ENCODE measurements at places on chromosomes 12 and 14. TPM values are rescaled to one million over a fixed set of nuclear protein-coding genes. Genes with fewer than 3 reads are reported as not detected.

MON2 gene
- 32.0 TPM for total RNA-seq

DNA sequence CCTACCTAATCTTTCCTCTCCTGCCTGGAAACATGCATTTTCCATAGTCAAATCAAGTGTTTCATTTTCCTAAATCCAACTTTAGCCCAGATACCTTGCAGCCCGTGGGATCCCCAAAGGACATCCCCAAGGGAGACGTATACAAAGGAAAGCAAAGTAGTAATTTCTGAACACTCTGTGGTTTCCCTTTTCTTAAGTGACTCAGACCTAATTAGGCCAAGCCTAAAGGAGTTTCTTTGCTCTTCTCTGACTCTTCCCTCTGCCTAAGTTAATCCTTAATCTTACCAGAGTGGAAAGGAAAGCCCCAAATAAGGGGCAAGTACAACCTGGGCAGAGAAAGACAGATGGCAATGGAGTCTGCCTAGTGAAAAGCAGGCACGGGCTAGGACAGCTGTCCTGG lies 250.3 kb downstream of the SPTSSA start:
- no peaks in the 10 kb centered on the region for H3K36me3 ChIP-seq
- H3K4me3 ChIP-seq: no peak overlapping the region
- H3K4me1 ChIP-seq: peaks cover 21% of the 10 kb centered on the region
- no peaks in the 10 kb centered on the region for H3K27me3 ChIP-seq

DNA sequence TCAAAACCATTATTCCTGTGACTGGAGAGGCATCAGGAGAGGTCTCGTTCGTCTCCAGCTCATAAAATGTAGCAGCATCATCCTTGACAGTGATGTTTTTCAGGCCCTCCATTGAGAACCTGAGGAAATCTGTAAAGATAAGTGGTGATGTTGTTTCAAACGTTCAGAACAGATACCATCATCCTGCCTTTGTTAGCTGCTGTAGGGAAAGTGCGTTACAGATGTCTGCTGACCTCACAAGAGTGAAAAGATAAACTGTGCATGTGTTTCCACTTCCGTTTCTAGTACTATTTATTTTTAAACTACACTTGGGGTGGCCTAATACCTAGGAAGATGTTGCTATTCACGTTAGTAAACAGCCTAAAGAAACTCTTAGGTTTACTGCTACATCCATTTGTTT lies 28.4 kb downstream of the BCL2L14 start:
- H3K4me3 ChIP-seq: no peak overlapping the region
- no peak for DNase-seq
- no peak overlapping the region for H3K27ac ChIP-seq
- no peaks in the 10 kb centered on the region for H3K36me3 ChIP-seq

SAMD15 gene
- 1.2 TPM for total RNA-seq

- peak; percentile 59 for DNase-seq
- H3K36me3 ChIP-seq: no peaks in the 10 kb centered on the region
These were observed 188.7 kb downstream of the TTC8 start for GRCh38 chr14:89013098-89013504.

DNA sequence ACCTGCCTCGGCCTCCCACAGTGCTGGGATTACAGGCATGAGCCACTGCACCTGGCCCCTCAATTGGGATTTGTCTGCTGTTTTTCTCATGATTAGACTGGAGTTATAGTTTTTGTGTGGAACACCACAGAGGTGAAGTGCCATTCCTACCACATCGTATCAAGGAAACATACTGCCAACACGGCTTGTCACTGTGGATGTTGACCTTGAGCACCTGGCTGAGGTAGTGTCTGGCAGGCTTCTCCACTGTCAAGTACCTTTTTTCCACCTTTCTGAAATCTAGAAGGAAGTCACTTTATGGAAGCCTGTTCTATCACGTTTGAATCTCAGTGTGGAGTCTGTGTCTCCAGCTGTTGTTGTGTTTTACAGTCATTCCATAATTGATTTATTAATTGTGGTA lies 21.4 kb upstream of the SEL1L start:
- H3K27me3 ChIP-seq: peaks cover 9% of the 10 kb centered on the region
- DNase-seq: no peak
- no peak overlapping the region for H3K27ac ChIP-seq
- H3K4me3 ChIP-seq: no peak overlapping the region
- no peaks in the 10 kb centered on the region for H3K36me3 ChIP-seq
- no peaks in the 10 kb centered on the region for H3K4me1 ChIP-seq

- H3K36me3 ChIP-seq: no peaks in the 10 kb centered on the region
- no peaks in the 10 kb centered on the region for H3K27me3 ChIP-seq
- H3K27ac ChIP-seq: no peak overlapping the region
- no peak for DNase-seq
These were observed 368.8 kb downstream of the SYT1 start for GRCh38 chr12:79233341-79233781.

CMKLR1 gene
- not detected for total RNA-seq

GRCh38 chr12:78881685-78882084 lies 17.1 kb downstream of the SYT1 start:
- no peak overlapping the region for H3K27ac ChIP-seq
- H3K4me3 ChIP-seq: no peak overlapping the region
- H3K27me3 ChIP-seq: no peaks in the 10 kb centered on the region
- no peaks in the 10 kb centered on the region for H3K36me3 ChIP-seq
- DNase-seq: no peak

DNA sequence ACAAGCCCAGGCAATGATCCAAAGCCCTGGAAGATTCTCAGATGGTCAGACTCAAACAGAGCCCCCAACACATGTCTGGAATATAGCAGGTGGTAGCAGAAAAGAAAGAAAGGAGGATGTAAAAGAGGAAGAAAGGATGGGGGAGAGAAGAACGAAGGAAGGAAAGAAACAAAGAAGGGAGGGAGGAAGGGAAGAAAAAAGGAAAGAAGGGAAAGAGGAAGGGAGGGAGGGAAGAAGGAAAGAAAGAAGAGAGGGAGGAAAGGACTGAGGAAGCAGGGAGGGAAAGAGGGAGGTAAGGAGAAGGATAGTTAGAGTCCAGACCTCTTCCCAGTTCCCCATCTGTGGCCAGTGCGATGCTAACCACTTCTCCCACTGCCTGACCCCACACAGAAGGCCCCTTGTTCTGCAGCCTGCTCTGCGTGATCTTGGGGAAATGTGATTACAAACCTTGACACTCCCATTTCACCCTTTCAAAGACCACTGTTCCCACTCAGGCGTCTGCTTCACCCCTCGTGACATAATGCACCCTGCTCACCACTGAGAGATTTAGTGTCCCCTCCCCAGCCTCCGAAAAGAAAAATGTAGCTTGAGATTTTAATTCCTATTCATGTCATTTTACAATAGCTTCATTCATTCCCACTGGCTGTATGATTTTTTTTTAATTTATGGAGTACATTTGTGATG lies 357.9 kb downstream of the BCL11B start:
- no peaks in the 10 kb centered on the region for H3K36me3 ChIP-seq
- H3K27ac ChIP-seq: no peak overlapping the region
- no peak for DNase-seq

GRCh38 chr14:65134651-65135579 lies 32.6 kb upstream of the MAX start:
- peaks cover 10% of the 10 kb centered on the region for H3K4me1 ChIP-seq
- H3K27me3 ChIP-seq: no peaks in the 10 kb centered on the region
- H3K27ac ChIP-seq: no peak overlapping the region
- no peak for DNase-seq
- H3K36me3 ChIP-seq: no peaks in the 10 kb centered on the region
- H3K4me3 ChIP-seq: no peak overlapping the region

DNA sequence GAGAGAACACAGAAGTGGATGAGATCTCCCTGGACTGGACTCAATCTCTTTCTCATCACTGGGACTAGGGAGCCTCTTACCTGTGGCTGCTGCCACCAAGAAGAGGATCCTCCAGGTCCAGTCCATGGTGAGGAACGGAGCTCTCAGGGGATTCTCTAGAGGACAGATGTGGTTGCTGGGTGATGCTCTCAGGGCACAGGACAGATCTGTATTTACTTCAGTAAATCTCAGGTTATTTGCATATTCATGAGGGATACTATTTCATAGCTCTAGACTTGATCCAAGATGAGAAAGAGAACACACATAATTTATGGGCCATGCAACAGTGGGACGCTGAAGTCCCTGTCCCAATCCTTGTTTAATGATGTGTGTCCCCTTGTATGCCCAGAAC lies 460.5 kb downstream of the TMEM121 start:
- H3K36me3 ChIP-seq: no peaks in the 10 kb centered on the region
- no peak for DNase-seq
- H3K4me1 ChIP-seq: no peaks in the 10 kb centered on the region
- no peak overlapping the region for H3K4me3 ChIP-seq
- H3K27me3 ChIP-seq: no peaks in the 10 kb centered on the region

DAO gene
- total RNA-seq: not detected

GRCh38 chr12:52867642-52868041 lies 18.8 kb upstream of the KRT78 start:
- peaks cover 25% of the 10 kb centered on the region for H3K4me1 ChIP-seq
- no peak overlapping the region for H3K27ac ChIP-seq
- H3K36me3 ChIP-seq: no peaks in the 10 kb centered on the region
- DNase-seq: no peak

- H3K27me3 ChIP-seq: 0 out of 2 replicates have a peak, but pooled peaks cover 12% of the 10 kb centered on the region
- no peak overlapping the region for H3K4me3 ChIP-seq
- no peaks in the 10 kb centered on the region for H3K36me3 ChIP-seq
- H3K4me1 ChIP-seq: no peaks in the 10 kb centered on the region
These were observed 89.9 kb upstream of the HSPB8 start for GRCh38 chr12:119088685-119089379.

DENND5B gene
- 4.2 TPM for total RNA-seq

- no peak for DNase-seq
- H3K36me3 ChIP-seq: no peaks in the 10 kb centered on the region
- no peaks in the 10 kb centered on the region for H3K27me3 ChIP-seq
These were observed 121.5 kb downstream of the STXBP6 start for GRCh38 chr14:24928386-24928900.

- no peak for DNase-seq
- H3K27me3 ChIP-seq: peaks cover 19% of the 10 kb centered on the region
These were observed 15.5 kb upstream of the MEG3 start for GRCh38 chr14:100810435-100810834.

PTCSC3 gene
- not detected for total RNA-seq

GRCh38 chr12:47772094-47772660 lies 861 bp upstream of the SLC48A1 start:
- no peaks in the 10 kb centered on the region for H3K27me3 ChIP-seq
- peaks cover 45% of the 10 kb centered on the region for H3K4me1 ChIP-seq

- peak; percentile 32 for DNase-seq
- peaks cover 25% of the 10 kb centered on the region for H3K4me1 ChIP-seq
- H3K36me3 ChIP-seq: no peaks in the 10 kb centered on the region
- H3K27me3 ChIP-seq: no peaks in the 10 kb centered on the region
- no peak overlapping the region for H3K4me3 ChIP-seq
These were observed 293.4 kb downstream of the EGLN3 start for GRCh38 chr14:33657476-33657875.

- no peak overlapping the region for H3K4me3 ChIP-seq
- H3K36me3 ChIP-seq: no peaks in the 10 kb centered on the region
- no peaks in the 10 kb centered on the region for H3K27me3 ChIP-seq
These were observed 57.6 kb downstream of the BEGAIN start for GRCh38 chr14:100529561-100530031.

BEGAIN gene
- 3.8 TPM for total RNA-seq

DNA sequence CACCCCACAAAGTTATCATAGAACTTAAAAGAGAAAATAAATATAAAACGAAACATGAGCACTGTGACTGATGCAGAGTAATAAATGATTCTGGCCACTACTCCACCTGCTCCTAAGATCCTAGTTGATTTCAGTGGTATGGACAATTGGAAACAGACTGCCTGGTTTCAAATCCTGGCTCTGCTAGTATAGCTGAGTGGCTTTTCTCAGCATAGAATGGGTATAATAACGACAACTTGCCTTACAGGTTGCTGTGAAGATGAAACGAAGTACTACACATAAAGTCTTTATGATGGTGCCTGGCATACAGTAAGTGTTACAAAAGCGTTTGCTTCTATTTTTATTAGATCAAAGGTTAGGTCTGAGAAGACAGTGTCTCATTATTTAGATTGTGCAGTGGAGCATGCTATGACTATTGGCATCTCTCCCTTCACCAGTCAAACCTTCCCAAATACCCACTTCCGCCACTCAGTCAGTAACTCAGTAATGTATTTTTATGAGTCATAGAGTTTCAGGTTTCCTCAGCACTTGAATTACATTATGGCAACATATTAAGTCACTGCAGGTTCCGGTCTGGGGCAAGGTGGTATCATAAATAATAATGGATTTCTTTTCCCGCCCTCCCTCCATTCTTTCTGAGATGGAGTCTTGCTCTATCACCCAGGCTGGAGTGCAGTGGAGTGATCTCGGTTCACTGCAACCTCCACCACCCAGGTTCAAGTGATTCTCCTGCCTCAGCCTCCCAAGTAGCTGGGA lies 29.7 kb upstream of the NR2C1 start:
- H3K4me1 ChIP-seq: peaks cover 52% of the 10 kb centered on the region
- H3K27ac ChIP-seq: peak overlapping the region; percentile 75

DNA sequence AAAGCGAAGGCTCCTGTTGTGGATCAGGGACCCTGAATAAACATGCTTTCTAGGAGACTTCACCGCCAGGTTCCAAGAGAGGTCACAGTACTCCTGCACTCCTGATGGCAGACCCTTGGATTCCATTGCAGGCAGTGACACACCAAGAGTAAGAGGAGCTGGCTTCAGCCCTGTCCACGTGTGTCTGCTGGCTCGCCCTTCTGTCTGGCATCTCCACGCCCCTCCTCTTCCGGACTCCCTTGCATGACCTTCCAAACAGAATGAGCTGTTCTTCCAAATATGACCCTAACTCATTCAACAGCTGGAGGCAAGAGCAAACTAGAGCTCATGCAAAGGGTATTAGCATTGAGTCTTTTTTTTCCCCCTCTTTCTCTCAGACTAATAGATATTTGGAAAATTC lies 233.0 kb upstream of the PLEKHG7 start:
- no peaks in the 10 kb centered on the region for H3K36me3 ChIP-seq
- no peaks in the 10 kb centered on the region for H3K27me3 ChIP-seq
- DNase-seq: peak; percentile 47
- H3K4me3 ChIP-seq: no peak overlapping the region
- no peak overlapping the region for H3K27ac ChIP-seq

DNA sequence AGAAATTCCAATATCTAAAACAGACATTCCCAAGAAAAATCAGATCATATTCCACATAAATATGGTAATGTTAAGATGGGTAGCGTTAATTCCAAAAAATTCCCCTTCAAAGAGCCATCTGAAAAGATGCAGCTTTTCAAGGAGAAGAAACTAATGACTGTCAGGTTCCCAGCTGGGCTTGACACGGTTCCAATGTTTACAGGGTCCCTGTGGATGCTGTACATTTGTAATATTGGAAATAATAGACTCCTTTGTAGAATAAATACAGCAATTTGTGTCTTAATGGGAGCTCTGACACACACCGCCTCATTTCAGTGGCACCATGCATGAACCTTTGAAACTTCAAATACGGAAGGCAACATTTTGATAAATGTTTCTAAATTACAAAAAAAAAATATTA lies 140.6 kb downstream of the ITPR2 start:
- no peaks in the 10 kb centered on the region for H3K36me3 ChIP-seq
- H3K27ac ChIP-seq: no peak overlapping the region
- no peak for DNase-seq
- H3K4me1 ChIP-seq: peaks cover 37% of the 10 kb centered on the region

DNA sequence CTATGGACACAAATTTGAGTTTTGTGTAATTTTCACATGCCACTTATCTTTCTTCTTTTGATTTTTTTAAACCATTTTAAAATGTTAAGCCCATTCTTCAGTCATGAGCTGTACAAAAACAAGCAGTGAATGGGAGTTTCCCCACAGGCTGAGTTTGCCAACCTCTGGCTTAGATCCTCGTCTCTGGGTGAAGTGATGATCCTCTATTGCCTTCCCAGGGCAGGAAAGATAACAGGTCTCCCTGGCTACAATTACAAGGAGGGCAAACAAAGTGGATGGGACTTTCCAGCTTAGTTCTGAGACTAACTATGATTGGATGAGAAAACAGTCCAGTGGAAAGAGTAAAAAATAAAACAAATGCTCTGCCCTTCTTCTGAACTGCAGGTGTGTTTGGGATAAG lies 203.7 kb downstream of the SPTSSA start:
- peak; percentile 66 for DNase-seq
- peak overlapping the region; percentile 72 for H3K27ac ChIP-seq
- H3K36me3 ChIP-seq: no peaks in the 10 kb centered on the region
- H3K4me3 ChIP-seq: no peak overlapping the region
- H3K27me3 ChIP-seq: no peaks in the 10 kb centered on the region
- H3K4me1 ChIP-seq: peaks cover 43% of the 10 kb centered on the region
